ENCODE measurements at places on chromosomes 12 and 14.

DNA sequence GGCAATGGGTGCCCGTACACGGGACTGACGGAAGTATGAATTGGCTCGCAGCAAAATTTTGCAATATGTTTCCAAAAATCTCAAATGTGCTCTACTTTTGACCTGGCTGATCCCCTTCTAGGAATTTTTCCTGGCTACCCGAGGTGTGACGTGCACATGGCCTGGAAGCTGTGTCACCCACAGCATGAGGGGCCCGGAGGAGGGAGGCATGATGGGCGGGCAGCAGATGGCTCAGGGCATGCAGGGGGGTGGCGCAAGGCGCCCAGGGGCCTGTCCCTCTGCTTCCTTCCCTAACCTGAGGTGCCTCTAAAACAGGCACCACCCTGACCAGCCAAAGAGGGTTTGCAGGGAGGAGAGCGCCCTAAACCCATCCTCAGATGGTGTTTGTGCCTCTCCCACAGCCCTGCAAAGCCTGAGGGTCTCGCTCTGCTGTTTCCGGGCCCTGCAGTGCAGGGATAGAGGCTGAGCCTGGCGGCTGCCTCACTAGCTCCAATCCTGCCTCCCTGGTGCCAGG, 6.7 kb downstream of the GPR132 start:
- H3K4me1 ChIP-seq = peaks cover 47% of the 10 kb centered on the region
- no peak for DNase-seq
- peaks cover 44% of the 10 kb centered on the region for H3K27me3 ChIP-seq
- no peaks in the 10 kb centered on the region for H3K36me3 ChIP-seq
- no peak overlapping the region for H3K4me3 ChIP-seq

DNA sequence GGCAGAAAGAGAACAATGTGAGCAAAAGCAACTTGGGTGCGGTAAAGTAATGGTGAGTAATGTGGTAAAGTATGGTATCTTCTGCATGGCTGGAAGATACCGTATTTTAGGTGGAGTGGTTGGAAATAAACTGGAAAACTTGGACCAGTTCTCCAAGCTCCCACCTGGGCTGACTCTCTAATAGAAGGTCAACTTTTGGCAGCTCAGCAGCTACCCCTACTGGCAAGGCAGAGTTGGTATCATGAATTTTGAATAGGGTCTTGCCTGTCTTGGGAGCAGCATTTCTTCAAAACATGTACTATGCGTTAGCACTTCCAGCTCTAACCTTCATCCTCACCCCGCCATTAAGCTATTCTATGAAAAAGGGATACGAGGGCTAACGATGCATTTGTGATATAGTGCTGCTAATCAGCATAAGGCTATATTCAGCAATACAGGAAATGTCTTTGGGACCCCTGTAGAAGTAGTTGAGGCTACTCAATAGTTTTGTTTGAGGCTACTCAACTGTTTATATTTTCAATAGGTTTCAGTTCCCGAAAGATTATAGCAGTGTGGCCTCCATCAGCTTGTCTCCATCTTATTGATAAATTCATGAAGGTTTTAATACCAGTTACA, 276.3 kb upstream of the FAR2 start:
- H3K27ac ChIP-seq = no peak overlapping the region
- H3K4me3 ChIP-seq = no peak overlapping the region
- DNase-seq = peak; percentile 67
- H3K27me3 ChIP-seq = peaks cover 10% of the 10 kb centered on the region
- no peaks in the 10 kb centered on the region for H3K36me3 ChIP-seq

DNA sequence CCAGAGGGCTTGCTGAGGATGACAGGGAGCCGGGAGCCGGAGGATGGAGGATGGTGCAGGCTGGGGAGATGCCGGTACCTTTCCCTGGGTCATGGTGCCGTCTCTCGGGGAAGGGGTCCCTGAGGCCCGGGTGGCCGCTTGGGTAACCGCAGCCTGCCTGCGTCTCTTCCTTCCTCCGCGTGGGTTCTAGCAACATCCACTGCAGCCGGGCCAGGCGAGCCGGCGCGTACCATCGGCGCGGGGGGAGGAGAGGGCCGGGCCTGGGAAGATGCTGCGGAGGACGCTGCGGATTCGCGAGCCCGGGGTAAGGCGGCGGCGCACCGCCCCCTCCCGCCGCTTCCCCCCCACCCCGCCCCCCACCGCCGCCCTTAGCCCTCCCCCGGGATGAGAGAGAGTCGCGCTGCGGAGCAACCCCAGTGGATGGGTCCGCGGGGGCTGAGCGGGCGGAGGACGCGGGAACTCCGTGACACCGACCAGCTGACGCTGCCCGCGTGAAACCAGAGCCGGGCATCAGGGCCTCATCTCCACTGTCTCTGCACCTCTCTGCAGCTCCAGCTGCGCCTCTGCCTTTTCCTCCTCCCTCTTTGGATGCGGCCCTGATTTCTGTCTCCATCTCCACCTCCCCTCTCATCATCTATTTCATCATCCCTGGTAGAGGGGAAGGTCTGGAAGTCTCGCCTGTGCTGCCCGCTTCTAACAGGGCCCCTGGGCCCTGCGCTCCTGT, at the start of gene FAIM2:
Gene FAIM2 (minus strand): TSS at position 201 of the 724 bp plus-strand sequence. CDS start 108 bp downstream, at position 93.
- H3K4me1 ChIP-seq = peaks cover 70% of the 10 kb centered on the region
- H3K27ac ChIP-seq = peak within 1 kb of the TSS; percentile 16
- peak; percentile 67 for DNase-seq
- peaks cover 18% of the 10 kb centered on the region for H3K27me3 ChIP-seq
- H3K4me3 ChIP-seq = peak within 1 kb of the TSS; percentile 76
- H3K36me3 ChIP-seq = no peaks in the 10 kb centered on the region

- no peaks in the 10 kb centered on the region for H3K36me3 ChIP-seq
- H3K4me1 ChIP-seq = peaks cover 31% of the 10 kb centered on the region
Measured at GRCh38 chr12:25434515-25434914, 118.6 kb downstream of the LMNTD1 start.

- H3K27ac ChIP-seq = no peak overlapping the region
- H3K36me3 ChIP-seq = no peaks in the 10 kb centered on the region
- peaks cover 3% of the 10 kb centered on the region for H3K27me3 ChIP-seq
- peaks cover 40% of the 10 kb centered on the region for H3K4me1 ChIP-seq
- H3K4me3 ChIP-seq = no peak overlapping the region
Measured at GRCh38 chr14:53929871-53930715, 26.5 kb downstream of the BMP4 start.

- H3K27ac ChIP-seq = no peak overlapping the region
- no peak overlapping the region for H3K4me3 ChIP-seq
- H3K4me1 ChIP-seq = no peaks in the 10 kb centered on the region
- no peaks in the 10 kb centered on the region for H3K36me3 ChIP-seq
- H3K27me3 ChIP-seq = no peaks in the 10 kb centered on the region
- DNase-seq = no peak
Measured at GRCh38 chr12:20272801-20273200, 95.5 kb upstream of the PDE3A start.

GRCh38 chr14:94653321-94653720, 41.1 kb downstream of the SERPINA3 start:
- no peak overlapping the region for H3K4me3 ChIP-seq
- DNase-seq = no peak
- peaks cover 7% of the 10 kb centered on the region for H3K4me1 ChIP-seq
- no peak overlapping the region for H3K27ac ChIP-seq

- H3K27me3 ChIP-seq = peaks cover 19% of the 10 kb centered on the region
- no peak for DNase-seq
- H3K4me3 ChIP-seq = no peak overlapping the region
- H3K4me1 ChIP-seq = peaks cover 53% of the 10 kb centered on the region
- no peaks in the 10 kb centered on the region for H3K36me3 ChIP-seq
Measured at GRCh38 chr12:52207895-52208294, 16.1 kb upstream of the KRT80 start.

GRCh38 chr12:132444957-132445883, 44.7 kb upstream of the FBRSL1 start:
- DNase-seq = no peak
- peaks cover 23% of the 10 kb centered on the region for H3K27me3 ChIP-seq
- peaks cover 8% of the 10 kb centered on the region for H3K36me3 ChIP-seq
- H3K27ac ChIP-seq = peak overlapping the region; percentile 98

- H3K36me3 ChIP-seq = peaks cover 49% of the 10 kb centered on the region
- DNase-seq = no peak
- no peak overlapping the region for H3K27ac ChIP-seq
- H3K27me3 ChIP-seq = no peaks in the 10 kb centered on the region
- no peaks in the 10 kb centered on the region for H3K4me1 ChIP-seq
Measured at GRCh38 chr12:88172844-88173407, 30.8 kb downstream of the TMTC3 start.

DNA sequence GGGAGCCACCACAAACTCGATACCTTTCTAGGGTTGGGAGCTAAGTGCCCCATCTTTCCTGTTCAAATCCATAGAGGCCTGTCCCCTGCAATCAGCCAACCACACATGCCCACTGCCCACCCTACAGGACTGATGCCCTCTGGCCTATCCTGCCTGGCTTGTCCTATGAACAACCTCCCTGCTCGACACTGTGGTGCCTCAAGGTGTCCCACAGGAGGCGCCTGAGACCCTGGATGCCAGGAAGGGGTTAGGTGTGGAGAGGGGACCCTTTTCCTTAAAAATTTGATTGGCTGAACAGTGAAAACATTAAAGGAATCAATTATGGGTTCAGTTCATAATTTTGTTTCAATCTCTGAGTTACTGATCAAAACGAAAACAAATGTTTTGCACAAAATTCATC, 97.3 kb upstream of the FZD10 start:
- peaks cover 3% of the 10 kb centered on the region for H3K4me1 ChIP-seq
- DNase-seq = no peak
- no peak overlapping the region for H3K4me3 ChIP-seq
- H3K27me3 ChIP-seq = peaks cover 26% of the 10 kb centered on the region
- no peak overlapping the region for H3K27ac ChIP-seq

- H3K4me3 ChIP-seq = no peak overlapping the region
- peaks cover 27% of the 10 kb centered on the region for H3K27me3 ChIP-seq
- no peak for DNase-seq
Measured at GRCh38 chr14:99136401-99136800, 135.6 kb downstream of the BCL11B start.

Measured in nephron progenitor cell (in vitro differentiated cells).